ENCODE measurements at places on chromosomes 1 and 21.

GRCh38 chr21:40569357-40569756 lies 277.6 kb downstream of the DSCAM start:
- no peak for DNase-seq

DNA sequence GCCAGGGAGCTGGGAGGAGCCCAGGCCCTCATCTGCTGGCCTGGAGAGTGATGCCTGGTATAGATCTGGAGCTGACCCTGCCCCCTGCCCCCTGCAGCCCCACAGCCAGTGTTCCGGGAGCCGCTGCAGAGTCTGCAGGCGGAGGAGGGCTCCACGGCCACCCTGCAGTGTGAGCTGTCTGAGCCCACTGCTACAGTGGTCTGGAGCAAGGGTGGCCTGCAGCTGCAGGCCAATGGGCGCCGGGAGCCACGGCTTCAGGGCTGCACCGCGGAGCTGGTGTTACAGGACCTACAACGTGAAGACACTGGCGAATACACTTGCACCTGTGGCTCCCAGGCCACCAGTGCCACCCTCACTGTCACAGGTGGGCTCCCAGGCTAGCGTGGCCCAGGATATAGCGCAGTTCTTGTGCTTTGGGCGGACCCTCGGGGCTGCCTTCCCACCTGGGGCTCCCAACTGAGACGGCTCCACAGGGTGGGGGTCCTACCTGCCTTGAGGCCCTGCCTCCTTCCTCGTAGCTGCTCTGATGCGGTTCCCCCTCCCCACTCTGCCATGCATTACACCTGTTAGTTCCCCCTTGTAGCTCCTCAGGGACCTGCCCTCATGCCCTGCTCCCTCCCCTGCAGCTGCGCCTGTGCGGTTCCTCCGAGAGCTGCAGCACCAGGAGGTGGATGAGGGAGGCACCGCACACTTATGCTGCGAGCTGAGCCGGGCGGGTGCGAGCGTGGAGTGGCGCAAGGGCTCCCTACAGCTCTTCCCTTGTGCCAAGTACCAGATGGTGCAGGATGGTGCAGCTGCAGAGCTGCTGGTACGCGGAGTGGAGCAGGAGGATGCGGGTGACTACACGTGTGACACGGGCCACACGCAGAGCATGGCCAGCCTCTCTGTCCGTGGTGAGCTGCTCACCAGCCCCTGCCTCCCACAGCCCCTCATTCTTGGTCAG lies 98.7 kb downstream of the OBSCN start:
- DNase-seq = peak; percentile 30

DNA sequence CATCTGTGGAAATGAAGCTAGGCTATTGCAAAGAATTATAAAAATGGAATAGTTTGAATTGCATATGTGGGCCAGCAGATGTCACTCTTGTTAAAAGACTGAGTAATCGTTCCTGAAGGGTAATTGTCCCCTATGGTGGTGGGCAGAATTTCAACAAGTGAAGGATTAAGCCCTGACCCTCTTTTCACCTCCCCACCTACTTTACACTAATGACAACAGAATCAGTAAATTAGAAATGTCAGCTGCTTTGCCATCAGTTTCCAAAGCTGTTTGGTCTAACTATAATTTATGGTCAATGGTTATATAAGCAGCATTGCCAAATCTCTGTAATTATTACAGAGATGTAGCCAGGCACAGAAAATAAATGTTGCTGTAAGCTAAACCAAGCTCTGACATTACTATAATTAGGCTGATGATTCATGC lies 898.6 kb downstream of the AMY1C start:
- DNase-seq = peak; percentile 81

- DNase-seq = no peak
These were observed 66.4 kb upstream of the NEK2 start for GRCh38 chr1:211741788-211742187.

DNA sequence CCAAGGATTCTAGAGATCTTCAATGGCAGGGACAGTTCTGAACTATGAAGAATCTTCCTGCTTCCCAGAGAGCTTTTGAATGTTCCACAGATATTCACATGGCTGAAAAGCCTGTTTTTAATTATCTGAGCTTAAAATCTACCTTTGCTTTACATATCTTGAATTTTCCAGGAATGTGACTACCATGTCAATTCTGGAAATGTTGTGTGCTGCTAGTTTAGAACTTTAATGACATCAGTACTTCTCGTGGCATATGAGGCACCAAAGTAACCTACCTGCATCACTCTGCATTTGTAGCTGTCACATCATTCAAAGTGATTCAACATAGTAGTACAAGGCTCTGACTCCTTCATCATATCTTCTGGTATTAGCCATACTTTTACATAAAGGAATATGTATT lies 122.7 kb upstream of the NFIA start:
- no peak for DNase-seq

DNA sequence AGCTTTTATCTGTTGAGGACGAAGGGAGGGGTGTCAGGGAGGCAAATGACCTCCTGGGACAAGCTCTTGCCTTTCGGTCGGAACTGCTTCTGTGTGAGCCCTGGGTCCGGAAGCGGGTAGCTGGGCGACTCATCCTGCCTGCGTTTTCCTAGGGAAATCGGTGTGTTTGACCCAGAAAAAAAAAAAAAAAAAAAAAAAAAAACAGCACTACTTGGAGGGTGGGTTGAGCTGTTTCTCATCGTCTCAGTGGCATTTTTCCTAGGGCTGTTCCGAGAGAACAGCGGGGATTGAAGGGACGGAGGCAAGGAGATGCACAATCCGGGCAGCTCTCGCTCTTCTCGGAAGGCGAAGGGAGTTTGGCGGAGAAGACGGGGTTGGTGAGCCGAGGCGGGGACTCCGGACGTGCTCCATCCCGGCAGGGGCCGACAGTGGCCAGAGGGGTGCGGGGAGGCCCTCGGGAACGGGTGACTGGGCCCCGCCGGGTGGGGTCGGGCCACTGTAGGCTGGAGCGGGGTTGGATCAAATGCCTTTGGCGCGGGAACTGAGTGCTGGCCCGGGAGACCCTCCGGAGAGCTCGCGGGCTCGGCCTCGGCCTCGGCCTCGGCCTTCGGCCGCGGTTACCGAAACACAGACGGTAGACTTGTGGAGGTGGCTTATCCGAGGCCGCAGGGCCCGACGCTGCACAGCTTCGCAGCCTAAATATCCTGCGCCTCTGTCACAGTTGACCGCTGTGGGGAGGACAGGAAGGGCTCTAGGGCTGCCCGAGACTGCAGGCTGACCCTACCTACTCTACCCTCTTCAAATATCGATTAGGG lies 2.4 kb upstream of the BARHL2 start:
- peak; percentile 77 for DNase-seq

- no peak for DNase-seq
These were observed 119.4 kb downstream of the PRDM16 start for GRCh38 chr1:3188150-3188971.

DNA sequence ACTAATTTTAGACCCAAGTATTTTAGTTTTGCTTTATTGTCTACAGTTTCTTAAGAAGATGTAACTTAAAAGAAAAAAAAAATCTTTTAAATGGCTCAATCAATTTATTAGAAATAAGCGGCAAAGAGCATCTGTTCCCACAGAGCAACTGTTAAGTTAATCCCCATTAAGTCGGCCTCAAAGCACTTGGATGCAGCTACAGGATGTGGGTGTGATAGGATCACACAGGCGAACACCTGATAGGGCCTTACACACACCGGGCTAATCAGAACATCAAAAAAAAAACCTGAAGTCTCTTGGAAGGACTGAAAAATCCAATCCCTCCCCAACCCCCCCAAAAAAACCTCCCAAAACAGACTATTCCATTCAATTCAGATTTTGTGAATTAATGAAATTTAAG lies 23.0 kb downstream of the APP start:
- peak; percentile 41 for DNase-seq

DNA sequence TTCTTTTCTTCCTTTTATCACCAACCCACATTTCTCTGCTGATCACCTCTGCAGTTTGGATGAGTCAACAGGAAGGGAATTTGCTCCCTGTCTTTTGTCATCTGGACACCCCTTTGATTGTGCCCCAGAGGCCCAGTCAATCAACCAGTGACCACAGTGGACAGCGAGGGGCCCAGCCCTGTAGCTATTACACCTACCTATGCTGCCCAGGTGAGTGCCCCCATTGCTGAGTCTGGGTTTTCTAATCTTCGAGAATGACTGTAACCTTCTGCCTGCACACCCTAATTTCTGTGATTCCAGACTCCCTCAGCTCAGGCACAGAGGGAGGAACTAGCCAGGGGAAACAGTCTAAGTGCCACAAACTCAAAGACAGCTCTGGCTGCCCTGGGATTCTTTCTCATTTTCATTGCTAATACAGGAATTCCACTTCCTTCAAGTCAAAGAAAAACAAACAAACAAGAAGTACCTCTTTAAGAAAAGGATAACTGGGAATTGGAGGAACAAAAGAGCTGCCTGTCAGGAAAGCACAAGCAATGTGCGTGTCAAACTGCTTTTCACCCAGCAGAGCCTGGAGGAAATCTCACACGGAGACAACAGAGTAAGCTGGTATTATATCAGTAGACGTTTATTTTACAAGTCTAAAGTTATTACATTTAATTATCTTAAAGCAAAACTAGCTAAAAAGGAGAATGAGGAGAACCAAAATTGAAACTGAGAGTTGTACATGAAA lies 311.1 kb downstream of the AJAP1 start:
- DNase-seq = no peak

DNA sequence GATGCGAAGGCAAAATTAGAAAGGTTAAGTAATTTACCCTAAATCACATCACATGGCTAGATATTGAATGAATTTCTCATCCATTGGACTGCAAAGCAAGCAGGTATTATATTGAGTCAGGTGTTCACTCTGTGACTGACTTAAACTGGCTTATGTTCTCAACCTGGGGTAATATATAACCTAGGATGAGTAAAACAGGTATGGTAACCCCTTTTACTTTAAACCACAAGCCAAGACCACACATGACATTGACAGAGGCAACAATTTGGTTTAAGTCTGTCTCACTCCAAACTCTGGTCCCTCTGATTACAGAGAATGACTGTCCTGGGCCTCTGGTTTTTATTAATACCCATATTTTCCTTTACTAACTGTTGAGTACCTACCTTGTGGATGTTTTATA lies 33.3 kb downstream of the MAEL start:
- DNase-seq = no peak

DNA sequence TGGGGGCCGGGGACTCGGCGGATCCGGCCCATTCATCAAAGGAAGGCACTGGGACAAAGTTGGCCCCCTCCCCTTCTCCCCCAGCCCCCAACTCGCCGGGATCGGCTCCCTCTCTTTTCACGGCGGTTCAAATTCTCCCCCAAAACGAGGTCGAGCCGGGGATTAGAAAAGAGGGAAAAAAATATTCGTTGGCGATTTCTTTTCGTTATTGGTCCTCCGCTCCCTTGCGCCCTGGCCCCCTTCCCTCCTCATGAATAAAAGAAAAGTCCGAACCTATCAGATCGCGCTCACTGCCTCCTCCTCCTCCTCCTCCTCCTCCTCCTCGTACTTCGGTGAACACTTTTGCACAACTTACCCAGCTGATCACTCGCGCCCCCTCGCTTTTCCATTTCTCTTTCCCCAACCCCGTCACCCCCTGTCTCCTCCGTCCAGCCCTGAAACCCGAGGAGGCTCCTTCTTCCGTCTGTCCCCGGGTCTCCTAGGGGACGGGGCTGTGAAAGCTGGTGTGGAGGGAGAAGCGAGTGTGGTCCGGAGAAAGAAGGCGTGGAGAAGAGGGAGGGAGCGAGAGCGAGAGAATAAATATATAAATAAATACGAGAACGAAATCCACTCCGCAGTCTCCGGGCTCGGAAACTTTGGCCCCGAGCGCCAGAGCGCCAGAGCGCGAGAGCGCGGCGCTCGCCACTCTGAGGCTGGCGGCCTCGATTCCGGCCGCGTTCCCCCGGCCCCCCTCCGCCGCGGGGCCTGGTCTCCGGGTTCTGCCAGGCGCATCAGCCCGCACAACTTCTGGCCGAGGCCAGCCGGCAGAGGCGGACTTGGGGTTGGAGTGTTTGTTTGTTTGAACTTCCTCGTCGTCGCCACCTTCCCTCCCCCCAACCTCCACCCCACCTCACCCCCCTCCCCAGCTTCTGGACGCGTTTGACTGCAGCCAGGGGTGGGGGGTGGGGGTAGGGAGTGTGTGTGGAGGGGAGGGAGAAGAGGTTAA lies at the start of gene PAX7:
Gene PAX7 (plus strand): TSS at position 336 of the 985 bp plus-strand sequence. CDS start 758 bp downstream, outside the sequence.
- peak; percentile 75 for DNase-seq
